ENCODE measurements at places on chromosomes 2 and 18.
A peak's percentile ranks its signal among the peaks of the same experiment; 100 is the strongest.

- DNase-seq, result no peak
Observed at GRCh38 chr2:232393556-232393955, 13.1 kb upstream of the ALPG start.

DNA sequence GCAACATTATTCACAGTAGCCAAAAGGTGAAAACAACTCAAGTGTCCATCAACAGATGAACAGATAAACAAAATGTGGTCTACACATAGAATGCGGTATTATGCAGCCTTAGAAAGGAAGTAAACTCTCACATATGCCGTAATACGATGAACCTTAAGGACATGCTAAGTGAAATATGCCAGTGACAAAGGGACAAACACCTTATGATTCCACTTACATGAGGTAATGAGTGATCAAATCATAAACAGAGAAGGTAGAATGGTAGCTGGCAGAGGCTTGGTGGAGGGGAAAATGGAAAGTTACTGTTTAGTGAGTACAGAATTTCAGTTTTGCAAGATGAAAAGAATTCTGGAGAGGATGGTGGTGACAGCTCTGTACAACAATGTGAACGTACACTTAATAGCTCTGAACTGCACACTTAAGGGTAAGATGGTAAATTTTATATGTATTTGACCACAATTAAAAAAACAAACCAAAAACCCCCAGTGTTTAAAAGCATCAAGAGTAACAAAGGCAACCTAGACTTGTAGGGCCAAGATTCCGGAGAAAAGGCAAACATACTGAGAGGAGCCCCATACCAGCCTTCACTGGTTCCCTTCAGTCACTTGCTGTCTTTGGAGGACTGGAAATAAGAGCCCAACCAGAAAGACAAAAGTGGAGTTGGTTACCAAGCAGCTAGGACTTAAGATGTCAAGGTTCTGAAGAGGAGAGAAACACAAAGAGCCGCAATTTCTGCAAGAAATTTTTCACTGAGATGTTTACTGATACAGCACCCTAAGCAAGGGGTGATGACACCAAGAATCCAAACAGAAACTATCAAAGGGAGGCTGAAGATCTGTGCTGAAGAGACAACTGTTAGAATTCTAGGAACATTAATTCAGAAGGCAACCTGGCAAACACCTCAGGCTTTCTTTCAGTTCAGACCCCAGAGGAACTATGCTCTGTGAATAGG is 61.3 kb downstream of the CUL3 start:
- no peak for DNase-seq

- no peak for DNase-seq
Observed at GRCh38 chr2:121804997-121805765, 49.7 kb downstream of the TSN start.

GRCh38 chr2:106781196-106781595 is 104.8 kb downstream of the ST6GAL2 start:
- no peak for DNase-seq

DNA sequence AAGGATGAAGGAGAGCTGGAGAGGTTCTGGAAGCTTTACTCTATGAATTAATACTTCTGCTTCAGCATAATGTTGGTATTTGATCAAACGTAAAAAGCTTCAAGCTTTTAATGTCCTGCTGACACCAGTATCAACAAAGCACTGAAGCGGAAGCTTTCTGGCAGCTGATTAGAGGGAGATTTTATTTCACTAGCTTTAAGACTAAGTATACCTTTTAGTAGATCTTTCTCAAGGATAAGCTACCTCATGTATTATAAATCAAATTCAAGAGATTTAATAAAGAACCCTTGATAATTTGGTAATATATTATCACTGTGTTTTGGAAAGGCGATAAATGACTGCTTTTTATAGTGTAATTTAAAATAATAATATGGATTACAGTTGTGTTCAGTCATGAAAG is 128.0 kb upstream of the CD302 start:
- DNase-seq, result no peak

- peak; percentile 56 for DNase-seq
Observed at GRCh38 chr2:46471-47345, at the start of gene FAM110C. FAM110C (minus strand) TSS chr2:46505; CDS start chr2:46385, 120 bp downstream.

- DNase-seq, result no peak
Observed at GRCh38 chr2:181312515-181312927, 144.7 kb upstream of the ITGA4 start.

DNA sequence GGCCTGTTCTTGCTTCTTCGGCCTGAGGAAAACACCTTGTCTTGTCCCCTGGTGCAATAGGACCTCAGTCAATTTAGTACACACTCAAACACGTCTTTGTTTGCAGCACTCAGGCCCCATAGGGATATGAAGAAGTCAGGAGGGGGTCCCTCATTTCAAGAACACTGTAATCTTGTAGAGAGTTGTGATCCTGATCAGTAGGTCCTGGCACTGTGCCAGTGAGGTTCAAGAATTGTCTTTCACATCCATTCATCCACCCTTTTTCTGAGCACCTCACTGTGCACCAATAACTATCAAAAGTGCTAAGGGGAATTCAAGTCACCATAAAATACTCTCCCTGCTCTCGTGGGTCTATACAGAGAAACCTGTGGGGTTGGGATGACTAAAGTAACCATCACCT is 131.4 kb upstream of the LHCGR start:
- no peak for DNase-seq

DNA sequence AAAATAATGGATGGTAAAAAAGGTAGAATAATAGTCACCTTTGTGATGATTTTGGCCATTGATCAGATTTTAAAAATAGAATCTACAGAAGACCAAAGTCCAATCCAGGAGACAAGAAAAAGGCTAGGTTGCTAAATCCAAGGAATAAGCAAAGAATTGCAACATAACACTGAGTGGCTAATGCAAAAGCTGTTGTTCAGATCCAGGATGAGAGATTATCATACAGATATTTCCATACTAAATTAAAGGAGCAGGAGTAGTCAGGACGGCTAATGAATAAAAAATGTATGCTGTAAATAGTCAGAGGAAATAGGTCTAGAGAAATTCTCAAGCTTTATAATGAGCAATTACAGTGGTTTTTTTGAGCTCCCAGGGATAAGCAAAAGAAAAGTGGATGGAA is 745.9 kb upstream of the ACVR2A start:
- DNase-seq, result no peak

DNA sequence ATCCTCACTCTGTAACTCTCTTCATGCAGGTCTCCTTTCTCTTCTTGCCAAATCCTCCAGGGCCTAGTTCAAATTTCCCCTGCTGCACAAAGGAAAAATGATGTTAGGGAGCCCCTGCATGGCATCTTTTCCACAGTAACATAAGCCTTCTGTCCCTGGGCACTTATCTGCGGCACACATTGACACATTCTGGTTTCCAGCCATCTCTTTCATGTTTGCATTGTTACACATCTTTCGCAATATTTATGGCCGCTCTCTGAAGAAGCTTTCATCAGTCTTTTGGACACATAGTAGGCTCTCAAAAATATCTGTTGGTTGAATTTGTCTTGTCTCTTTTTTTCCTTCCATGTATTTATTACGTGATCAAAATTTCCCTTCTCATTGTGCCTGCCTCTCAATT is 1806.1 kb upstream of the PIK3C3 start:
- no peak for DNase-seq

GRCh38 chr2:33321876-33322483 is 154.5 kb upstream of the RASGRP3 start:
- peak; percentile 12 for DNase-seq

- DNase-seq, result no peak
Observed at GRCh38 chr2:71702971-71703898, 249.9 kb downstream of the DYSF start.

GRCh38 chr2:96679848-96680247 is 37.3 kb downstream of the FER1L5 start:
- no peak for DNase-seq

GRCh38 chr2:195331129-195331528 is 325.9 kb upstream of the SLC39A10 start:
- DNase-seq, result no peak

DNA sequence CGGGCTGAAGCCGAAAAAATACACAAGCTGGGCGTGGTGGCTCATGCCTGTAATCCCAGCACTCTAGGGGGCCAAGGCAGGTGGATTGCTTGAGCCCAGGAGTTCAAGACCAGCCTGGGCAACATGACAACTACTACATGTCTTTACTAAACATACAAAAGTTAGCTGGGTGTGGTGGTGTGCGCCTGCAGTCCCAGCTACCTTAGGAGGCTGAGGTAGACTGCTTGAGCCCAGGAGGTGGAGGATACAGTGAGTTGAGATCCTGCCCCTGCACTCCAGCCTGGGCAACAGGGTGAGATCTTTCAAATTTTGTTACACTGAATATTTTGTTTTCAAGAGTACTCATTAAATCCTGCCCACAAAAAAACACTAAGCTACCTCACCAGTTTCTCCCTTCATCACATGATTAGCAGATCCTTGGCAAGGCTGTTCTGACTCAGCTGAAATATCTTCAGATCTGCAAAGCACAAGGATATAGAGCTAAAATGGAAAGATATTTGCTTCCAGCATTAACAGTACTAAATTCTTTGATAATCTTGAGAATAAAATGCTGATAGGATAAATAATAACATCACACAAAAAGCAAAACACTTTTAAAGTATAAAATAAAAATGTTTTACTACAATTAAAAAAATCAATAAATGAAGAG is 28.2 kb upstream of the MCM6 start:
- peak; percentile 23 for DNase-seq

DNA sequence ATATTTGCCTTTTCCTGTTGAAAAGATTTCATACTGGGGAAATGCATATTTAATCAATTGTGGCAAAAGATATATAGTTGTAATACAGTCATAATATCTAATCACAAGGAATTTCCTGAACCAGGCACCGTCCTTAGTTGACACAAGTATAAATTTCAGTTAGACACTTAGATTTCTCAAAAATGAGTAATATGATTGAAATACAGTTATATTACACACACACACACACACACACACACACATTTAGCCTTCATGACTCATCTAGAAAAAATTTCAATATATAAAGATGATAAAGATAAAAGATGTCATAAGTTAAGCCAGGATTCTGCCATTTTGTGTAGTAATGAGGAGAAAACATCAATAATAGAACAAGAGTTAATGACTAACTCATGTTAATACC is 258.4 kb upstream of the ZNF804A start:
- no peak for DNase-seq

DNA sequence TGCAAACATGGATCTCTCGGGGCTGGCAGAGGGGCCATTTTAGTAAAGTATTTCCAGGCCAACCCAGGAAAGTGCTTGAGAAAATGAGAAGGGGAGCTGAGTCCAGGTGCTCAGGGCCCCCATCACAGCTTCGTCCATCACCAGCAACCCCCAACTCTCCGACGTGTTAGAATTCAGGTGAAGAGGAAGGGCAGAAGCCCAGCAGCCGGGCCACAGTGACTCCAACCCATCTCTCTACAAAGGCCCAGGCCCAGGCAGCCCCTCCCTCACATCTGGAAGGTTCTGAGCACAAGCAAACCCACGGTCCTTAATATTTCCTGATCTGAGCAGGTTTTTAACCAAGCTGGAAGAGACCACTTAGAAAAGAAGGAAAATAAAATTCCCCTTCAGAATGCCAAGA is 34.7 kb upstream of the COL6A3 start:
- no peak for DNase-seq

- no peak for DNase-seq
Observed at GRCh38 chr18:26342646-26343045, 116.4 kb downstream of the TAF4B start.

- no peak for DNase-seq
Observed at GRCh38 chr2:33094303-33094702, 147.6 kb downstream of the LTBP1 start.

GRCh38 chr2:62472312-62472711 is 33.7 kb downstream of the TMEM17 start:
- no peak for DNase-seq

- peak; percentile 26 for DNase-seq
Observed at GRCh38 chr2:27638037-27638637, 9.3 kb downstream of the GPN1 start.

DNA sequence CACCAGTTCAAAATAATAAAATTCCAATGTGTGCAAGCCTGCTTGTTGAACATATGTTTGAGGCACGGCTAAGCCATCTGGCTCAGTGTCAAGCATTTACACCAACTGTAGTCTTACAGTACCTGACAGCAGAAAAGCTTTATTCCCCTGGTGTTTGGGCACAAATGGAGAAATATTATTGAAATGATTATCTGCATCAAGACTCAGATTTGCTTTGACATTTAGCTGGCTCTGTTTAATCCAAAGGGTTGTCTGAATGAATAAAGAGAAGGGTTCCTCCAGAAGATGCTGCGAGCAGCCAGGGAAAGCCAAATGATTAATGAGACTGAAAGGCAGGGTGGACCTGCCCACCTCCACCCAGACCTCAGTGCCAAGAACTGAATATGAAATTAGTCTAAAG is 393.2 kb upstream of the GALNT5 start:
- no peak for DNase-seq

- no peak for DNase-seq
Observed at GRCh38 chr18:69358212-69358895, 42.3 kb upstream of the DOK6 start.

GRCh38 chr2:238308177-238308576 is 12.1 kb upstream of the TRAF3IP1 start:
- DNase-seq, result no peak

- DNase-seq, result no peak
Observed at GRCh38 chr18:73908323-73908722, 239.3 kb downstream of the FBXO15 start.

DNA sequence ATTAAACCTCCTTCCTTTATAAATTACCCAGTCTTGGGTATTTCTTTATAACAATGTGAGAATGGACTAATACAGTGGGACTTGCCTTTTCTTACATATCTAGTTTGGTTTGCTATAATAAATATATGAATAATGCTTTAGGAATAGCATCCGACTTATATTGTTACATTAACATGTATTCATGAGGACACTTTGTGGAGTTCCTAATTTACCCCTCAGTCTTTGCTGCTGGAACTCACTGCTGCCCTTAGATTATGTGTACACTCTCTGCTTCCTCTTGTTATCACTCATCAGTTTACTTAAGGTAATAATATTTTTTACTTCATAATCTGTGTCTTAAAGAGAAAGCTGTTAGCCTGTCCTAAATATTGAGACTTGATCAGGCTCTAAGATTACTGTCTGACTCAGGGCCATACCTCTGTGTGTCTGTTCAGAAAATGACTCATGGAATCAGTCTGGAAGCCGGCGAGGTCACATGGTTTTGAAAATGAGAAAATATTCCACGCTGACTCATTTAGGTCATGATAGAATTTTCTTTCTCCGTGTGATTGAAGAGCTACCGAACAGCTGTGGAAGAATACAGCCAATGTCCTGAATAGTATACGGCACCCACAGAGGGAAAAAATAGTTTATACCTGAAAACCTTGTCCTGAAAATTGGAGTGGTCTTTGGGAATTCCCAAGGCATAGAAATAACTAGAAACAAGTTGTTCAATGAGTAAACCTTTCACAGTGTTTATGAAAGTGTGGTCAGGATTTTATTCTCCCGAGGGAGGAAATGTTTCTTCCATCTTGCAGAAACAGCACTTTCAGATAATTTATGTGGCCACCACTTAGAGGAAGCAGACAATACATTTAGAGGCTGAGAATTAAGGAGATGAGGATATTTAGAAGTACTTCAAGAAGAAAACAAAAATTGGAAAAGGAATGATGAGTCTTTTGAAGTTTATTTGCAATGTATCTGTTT is 156.4 kb downstream of the DSEL start:
- peak; percentile 85 for DNase-seq

Measured in kidney epithelial cell (primary cell).